Astrocyte (in vitro differentiated cells and primary cell): ENCODE measurements at places on chromosomes 13 and 19. TPM values are rescaled to one million over a fixed set of nuclear protein-coding genes. Genes with fewer than 3 reads are reported as not detected.

DNA sequence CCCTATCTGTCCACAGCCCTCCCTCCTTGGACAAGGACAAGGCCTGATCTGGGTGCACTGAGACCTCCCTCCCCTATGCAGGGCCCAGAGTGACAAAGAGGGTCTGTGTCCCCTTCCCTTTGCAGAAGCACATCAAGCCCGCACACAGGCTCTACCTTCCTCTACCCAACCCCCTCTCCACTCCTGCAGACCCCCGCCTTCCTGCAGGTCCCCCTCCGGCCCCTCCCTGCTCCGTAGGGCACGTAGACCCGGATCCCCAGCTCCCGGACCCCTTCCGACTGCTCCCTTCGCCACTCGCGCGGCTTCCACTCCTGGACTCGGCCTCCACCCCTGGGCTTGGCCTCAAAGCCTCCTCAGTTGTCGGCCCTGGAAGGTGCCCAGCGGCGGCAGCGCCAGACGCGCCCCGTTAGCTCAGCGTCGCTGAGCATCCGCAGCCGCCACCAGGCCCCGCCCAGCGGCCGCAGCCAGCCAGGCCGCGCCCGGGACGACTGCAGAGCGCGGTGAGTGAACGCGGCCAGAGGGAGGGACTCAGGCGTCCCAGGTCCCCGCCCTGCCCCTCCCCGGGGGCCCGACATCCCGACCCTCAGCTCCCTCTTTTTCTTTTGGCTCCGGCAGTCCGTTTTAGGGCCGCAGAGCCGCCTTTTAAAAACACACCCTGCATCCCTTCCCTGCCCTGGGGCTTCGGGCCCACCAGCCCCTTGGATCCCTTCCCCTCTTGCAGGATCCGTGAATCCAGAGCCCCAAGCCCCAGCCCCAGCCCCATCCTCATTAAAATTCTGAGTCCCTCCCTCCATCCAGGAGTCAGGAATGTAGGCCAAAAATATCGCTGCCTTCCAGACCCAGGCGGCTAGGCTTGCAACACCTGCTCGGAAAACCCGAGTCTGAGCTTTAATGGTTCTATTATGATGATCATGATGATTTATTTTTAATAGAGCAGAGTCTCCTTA lies 1.5 kb upstream of the MYADM start:
- H3K27me3 ChIP-seq: no peaks in the 10 kb centered on the region
- peak overlapping the region; percentile 43 for H3K4me3 ChIP-seq
- no peak for DNase-seq
- H3K27ac ChIP-seq: peak overlapping the region; percentile 96
- peaks cover 14% of the 10 kb centered on the region for H3K4me1 ChIP-seq

GRCh38 chr13:65368832-65369231 lies 1861.3 kb downstream of the PCDH9 start:
- no peaks in the 10 kb centered on the region for H3K36me3 ChIP-seq

DNA sequence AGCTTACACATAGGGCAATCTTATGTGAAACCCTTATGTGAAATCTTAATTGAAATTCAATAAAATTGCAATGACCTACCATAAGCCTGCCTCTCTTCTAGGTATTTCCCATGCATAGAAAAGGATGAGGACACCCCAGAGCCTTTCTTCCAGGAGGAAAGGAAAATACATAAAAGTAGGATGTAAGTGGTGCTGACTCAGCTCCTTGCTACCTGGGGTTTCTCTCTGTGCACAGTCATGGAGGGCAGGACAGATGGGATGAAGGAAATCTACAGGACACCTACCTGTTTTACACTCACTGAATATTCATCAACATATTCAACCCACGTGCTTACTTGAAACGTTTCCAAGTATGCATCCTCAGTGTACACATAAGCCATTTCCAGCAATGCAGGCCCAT lies 1299.2 kb upstream of the SLC10A2 start:
- H3K27me3 ChIP-seq: no peaks in the 10 kb centered on the region
- DNase-seq: no peak
- no peaks in the 10 kb centered on the region for H3K4me1 ChIP-seq
- H3K4me3 ChIP-seq: no peak overlapping the region

DNA sequence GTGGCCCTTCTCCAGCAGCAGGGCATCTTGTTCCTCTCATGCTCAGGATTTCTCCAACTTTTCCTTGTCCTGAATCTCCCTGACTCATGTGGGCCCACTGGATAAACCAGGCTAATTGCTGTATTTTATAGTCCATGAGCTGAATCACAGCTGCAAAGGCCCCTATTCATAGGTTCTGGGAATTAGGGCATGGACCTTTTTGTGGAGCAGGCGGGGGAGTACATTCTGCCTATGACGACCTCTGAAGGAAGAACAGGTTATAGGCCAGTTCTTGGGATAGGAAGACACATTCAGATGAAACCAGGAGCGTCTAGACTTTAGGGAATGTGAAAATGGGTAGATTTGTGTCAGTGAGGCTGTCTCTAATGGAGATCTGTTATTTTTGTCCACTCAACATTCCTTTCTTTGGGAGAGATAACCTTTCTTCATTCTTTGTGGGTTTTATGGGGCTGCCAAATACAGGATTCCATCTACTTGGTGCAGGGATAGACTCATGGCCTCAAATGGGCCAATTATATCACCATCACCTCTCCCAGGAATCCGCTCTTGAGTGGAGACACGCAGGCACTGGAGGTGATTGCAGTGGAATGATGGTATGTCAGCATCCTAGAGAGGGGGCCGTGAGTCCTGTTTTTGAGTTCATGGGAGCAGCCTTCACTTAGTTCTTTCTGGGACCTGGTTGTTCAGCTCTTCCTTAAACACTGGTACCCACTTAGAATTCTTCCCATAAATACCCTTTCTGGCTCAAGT lies 45.1 kb upstream of the CNMD start:
- no peaks in the 10 kb centered on the region for H3K27me3 ChIP-seq
- H3K36me3 ChIP-seq: no peaks in the 10 kb centered on the region
- H3K4me3 ChIP-seq: no peak overlapping the region
- H3K4me1 ChIP-seq: no peaks in the 10 kb centered on the region
- no peak overlapping the region for H3K27ac ChIP-seq
- DNase-seq: no peak

- H3K27ac ChIP-seq: no peak overlapping the region
- no peaks in the 10 kb centered on the region for H3K27me3 ChIP-seq
- no peak overlapping the region for H3K4me3 ChIP-seq
- peaks cover 73% of the 10 kb centered on the region for H3K36me3 ChIP-seq
- peaks cover 6% of the 10 kb centered on the region for H3K4me1 ChIP-seq
Measured at GRCh38 chr13:110470272-110471009, 91.1 kb downstream of the RAB20 start.

DNA sequence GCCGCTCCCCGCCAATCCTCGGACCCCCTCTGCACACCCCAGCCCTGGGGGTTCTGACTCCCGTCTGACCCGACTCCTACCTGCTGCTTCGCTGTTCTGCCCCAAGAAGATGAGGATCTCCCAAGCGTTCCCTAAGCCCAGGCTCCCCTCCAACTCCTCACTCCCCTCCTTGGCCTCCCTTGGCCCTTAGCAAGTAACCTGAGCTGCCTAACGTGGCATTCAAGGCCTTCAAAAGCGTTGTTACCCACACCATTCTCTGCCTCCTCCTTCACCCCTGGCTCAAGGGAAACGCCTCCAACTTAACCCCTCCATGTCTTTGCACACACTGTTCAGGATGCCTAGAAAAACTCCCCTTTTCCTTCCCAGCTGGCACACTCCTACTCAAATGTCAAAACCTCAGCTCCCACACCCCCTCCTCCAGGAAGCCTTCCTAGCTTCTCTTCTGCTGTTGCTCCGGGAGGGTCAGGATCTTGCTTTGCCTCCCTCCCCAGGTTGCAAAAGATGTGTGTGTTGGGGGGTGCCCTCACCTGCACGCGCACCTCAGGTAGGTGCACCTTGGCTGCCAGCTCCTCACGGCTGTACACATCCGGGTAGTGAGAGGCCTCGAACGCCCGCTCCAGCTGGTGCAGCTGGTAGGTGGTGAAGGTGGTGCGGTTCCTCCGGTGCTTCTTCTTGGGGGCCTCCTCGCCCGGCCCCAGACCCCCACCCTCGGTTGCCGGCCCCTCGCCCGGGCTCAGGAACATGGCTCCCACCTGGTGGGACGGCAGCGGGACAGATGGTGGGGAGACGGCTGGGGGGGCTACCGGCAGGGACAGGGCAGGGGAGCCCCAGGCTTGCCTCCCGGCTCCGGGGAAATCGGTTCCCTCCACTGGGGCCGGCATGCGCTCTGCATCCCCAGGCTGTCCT lies 775 bp downstream of the RAX2 start:
- H3K4me1 ChIP-seq: no peaks in the 10 kb centered on the region
- DNase-seq: no peak
- no peak overlapping the region for H3K27ac ChIP-seq
- H3K27me3 ChIP-seq: no peaks in the 10 kb centered on the region

- no peak overlapping the region for H3K4me3 ChIP-seq
- no peak overlapping the region for H3K27ac ChIP-seq
- H3K27me3 ChIP-seq: no peaks in the 10 kb centered on the region
Measured at GRCh38 chr13:35593651-35594050, 117.2 kb upstream of the MAB21L1 start.

NCAN gene
- 0.14 TPM in 1 of 2 replicates, not detected in the other for total RNA-seq

KBTBD7 gene
- 3.4 and 3.8 TPM in 2 replicates for total RNA-seq

- H3K27me3 ChIP-seq: no peaks in the 10 kb centered on the region
- H3K4me1 ChIP-seq: peaks cover 11% of the 10 kb centered on the region
- no peak for DNase-seq
- no peak overlapping the region for H3K27ac ChIP-seq
- H3K4me3 ChIP-seq: no peak overlapping the region
- H3K36me3 ChIP-seq: no peaks in the 10 kb centered on the region
Measured at GRCh38 chr13:59442944-59443486, 720.7 kb downstream of the DIAPH3 start.

TEAD2 gene
- total RNA-seq: 46.5 and 58.2 TPM in 2 replicates
